Stimulated activated CD8-positive, alpha-beta memory T cell treated with anti-CD3 and anti-CD28 coated beads, Interleukin-4, amount 100 ng/mL, for 4 hours (primary cell): ENCODE measurements at places on chromosomes 16 and 17.

- no peak for DNase-seq
Measured at GRCh38 chr17:31392856-31393748, 1.6 kb downstream of the RAB11FIP4 start.

- DNase-seq: no peak
Measured at GRCh38 chr17:75096082-75096625, 8.4 kb downstream of the SLC16A5 start.

DNA sequence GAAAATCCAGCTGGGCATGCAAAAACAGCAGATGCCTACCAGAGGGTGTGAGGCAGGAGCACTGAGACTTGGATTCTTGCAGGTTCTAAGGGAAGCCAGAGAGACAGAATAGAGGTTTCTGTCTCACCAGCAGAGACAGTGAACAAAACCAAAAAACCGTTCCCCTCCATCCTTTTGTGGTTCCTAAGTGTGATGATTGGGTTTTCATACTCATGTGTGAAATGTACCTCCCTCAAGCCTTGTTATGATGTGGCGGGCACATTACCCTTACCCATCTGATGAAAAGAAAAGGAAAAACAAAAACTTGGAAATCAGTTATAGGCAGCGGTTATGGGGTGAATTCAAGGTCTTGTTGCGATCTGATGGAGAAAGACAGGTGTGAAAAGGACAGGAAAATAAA is 172.6 kb upstream of the CDH13 start:
- DNase-seq: no peak

GRCh38 chr17:50079334-50080095 is 15.6 kb upstream of the PDK2 start:
- no peak for DNase-seq

DNA sequence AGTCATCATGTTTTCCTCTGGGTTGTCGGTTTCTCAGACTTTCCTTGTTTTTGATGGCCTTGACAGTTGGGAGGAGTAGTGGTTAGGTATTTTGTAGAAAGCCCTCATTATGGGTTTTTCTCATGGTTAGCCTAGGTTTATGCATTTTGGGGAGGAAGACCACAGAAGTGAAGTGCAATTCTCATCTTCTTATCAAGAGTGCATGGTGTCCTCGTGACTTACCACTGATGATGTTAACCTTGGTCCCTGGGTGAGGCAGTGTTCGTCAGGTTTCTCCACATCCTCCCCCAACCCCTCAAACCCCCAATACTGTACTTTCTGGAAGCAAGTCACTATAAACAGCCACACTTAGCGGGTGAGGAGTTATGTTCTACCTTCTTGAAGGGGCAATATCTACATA is 42.3 kb downstream of the BPTF start:
- DNase-seq: no peak

GRCh38 chr16:67301080-67301782 is 21.9 kb downstream of the PLEKHG4 start:
- DNase-seq: no peak

DNA sequence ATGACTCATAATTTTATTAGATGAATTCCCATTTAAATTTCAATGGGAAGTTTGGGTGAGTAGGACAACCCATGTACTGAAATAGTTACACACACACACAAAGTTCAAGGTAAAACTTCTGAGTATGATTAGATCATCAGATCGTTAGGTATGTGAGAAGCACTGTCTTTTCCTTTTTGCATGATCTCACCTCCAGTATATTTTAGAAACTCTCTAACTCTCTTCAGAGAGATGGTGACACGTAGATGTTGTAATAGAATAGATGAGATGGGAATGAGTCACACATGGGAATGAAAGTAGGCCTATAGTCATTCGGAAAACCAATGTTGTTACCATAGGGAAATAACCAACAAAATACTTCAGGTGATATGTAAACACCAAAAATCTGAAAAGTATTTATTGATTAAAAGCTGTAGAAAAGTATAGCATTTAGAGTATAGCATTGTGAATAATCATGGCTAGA is 22.2 kb downstream of the KRT23 start:
- no peak for DNase-seq

- no peak for DNase-seq
Measured at GRCh38 chr16:24537474-24538337, 1.7 kb upstream of the RBBP6 start.

- DNase-seq: no peak
Measured at GRCh38 chr17:73140566-73140965, 24.2 kb upstream of the SSTR2 start.

- no peak for DNase-seq
Measured at GRCh38 chr17:33335491-33336173, 42.5 kb upstream of the ASIC2 start.

- no peak for DNase-seq
Measured at GRCh38 chr17:61372436-61372835, 27.2 kb upstream of the TBX2 start.

DNA sequence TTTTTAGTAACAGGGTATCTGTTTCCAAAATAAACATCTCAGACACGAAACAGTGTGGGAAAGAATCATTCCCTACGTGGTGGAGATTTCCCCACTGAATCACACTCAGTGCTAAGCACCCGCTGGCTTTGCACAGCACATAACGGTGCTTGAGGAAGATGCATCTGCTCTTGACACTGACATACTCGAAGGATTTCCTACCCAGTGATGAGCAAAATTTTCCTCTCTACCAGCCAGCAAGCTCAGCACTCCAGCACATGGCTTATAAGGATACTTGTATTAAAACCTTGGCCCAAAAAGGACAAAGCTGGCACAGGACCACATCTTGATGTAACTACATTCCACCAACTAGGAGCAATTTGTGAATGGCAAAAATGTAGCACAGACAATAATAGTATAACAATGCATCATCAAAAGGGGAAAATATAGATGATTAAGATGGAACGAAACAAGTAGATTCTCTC is 59.0 kb downstream of the ANKFY1 start:
- no peak for DNase-seq

DNA sequence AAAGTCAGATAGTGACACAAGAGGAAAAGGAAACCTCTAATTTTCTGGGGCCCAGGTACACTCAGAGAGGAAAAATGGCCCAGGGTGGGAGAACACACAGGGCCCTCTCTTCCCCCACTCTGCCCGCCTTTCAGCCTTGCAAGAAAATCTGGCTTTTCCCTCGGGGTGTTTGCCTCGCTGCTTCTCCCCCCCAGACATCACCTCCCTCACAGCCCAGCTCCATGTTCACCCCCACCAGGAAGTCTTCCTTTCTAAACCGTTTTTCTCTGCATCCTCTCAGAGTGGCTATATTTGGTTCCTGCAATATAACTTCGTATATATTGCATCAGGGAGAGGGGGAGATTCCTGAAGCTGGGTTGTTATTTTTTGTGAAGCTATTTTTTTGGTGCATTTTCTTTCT is 27.3 kb downstream of the RPRML start:
- no peak for DNase-seq

GRCh38 chr16:1486551-1487390 is 2.0 kb downstream of the PTX4 start:
- no peak for DNase-seq

- DNase-seq: no peak
Measured at GRCh38 chr17:74862919-74863318, 3.2 kb upstream of the GRIN2C start.

GRCh38 chr17:66978514-66979061 is 14.1 kb downstream of the CACNG4 start:
- DNase-seq: no peak

DNA sequence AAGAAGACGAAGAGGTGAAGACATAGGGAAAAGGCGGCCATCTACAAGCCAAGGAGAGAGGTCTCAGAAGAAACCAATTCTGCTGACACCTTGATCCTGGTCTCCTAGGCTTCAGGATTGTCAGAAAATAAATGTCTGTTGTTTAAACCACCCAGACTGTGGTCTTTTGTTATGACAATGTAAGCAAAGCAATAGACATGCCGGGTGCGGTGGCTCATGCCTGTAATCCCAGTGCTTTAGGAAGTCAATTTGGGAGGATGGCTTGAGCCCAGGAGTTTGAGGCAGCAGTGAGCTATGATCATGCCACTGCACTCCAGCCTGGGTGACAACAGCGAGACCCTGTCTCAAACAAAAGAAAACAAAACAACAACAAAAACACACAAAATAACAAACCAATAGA is 64.4 kb downstream of the HAPSTR1 start:
- DNase-seq: no peak

- no peak for DNase-seq
Measured at GRCh38 chr16:25692351-25692741, 587 bp downstream of the HS3ST4 start.

GRCh38 chr17:60327134-60327900 is 64.6 kb downstream of the USP32 start:
- DNase-seq: no peak

DNA sequence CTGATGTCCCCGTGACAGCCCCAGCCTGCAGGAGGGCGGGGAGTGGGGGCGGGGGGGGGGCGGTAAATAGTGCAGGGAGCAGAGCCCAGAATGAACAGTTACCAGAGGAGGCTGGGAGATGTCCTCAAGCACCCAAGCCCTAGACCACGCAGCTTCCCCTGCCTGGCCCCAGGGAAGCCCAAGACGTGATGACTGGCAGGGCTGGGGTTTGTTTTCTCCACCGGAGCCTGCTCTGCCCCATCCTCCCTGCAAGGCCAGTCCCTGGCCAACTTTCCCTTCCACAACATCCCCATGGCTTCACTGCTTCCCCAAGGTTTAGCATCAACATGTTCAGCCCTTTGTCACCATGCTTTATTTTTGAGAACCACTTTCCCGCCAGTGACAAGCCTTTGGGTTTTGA is 1.4 kb upstream of the BEAN1 start:
- DNase-seq: no peak

- DNase-seq: no peak
Measured at GRCh38 chr16:84245956-84246678, 6.3 kb upstream of the KCNG4 start.

GRCh38 chr17:14038206-14038605 is 31.1 kb upstream of the COX10 start:
- no peak for DNase-seq

DNA sequence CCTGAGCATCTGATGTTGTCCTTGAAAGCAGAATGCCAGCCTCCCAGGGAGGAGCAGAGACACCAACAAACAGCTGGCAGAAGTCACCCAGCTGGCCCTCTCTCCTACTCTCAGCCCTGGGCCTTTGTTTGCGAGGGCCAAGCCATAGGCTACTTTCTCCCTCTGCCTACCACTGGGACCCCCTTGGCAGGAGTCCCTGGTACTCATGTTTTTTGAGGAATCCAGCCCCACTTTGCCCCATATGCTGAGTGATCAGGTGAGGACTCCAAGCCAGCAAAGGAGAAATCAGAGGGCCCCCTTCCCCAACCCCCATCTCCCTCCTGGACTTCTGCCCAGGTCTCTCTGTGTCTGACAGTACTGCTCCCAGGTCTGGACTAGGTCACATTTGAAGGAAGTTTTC is 121.9 kb downstream of the USP31 start:
- DNase-seq: no peak

DNA sequence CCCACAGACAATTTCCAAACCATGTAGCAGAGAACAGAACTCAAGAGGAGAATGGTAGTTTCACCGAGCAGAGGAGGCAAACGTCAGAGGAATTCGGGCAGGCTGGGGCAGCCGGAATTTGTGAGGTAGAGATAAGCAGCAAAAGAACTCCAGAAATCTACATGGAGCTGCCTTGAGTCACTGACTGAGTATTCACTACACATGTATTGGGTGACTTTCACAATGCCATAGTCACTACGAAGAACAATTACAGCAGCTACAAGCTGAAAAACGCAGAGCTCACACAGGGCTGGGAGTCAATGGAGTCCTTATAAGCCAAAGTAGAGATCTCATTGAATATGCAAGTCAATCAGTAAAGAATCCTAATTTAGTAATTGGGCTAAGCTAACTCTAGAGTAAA is 13.4 kb downstream of the CMC2 start:
- DNase-seq: no peak

DNA sequence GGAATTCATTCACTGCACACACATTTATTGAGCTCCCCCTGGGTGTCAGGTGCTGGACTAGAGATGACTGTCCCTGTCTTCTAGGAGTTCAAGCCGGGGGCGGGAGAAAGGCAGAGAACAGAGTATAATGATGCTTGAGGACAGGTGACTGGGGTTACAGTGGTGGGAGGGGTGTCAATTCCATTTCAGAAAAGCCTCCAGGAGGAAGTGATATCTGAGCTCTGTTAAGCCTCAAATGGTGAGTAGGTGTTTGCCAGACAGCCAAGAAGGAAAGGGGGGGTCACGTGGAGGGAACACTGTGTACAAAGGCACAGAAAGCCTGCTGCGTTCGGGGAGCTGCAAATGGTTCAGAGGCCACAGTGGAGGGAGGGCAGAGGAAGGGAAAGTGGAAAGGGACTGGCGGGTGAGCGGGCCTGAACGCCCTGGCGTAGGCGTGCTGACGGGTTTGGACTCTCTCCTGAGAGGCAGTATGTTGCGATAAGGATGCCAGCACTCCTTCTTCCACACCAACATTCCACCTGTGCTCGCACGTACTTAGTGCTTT is 9.7 kb upstream of the NXPH3 start:
- no peak for DNase-seq

GRCh38 chr16:59601452-59601851 is 867.3 kb upstream of the GOT2 start:
- no peak for DNase-seq

DNA sequence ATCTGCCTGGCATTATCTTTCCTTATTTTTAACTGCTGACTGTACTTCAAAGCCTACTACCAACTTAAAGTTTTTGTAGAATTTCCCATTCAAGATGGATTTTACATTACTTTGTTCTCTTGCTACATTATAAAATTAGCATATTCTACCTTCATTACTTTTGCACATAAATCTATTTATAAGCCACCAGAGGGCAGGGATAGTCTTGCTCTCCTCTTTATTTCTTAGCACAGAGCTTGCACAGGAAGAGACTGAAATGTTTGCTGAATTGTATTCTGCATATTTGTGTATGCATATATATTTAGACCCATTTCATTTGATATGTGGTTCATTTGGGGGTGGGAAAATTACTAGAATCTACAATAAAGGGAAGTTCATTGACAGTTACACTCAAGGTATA is 108.0 kb downstream of the SKAP1 start:
- DNase-seq: no peak

- no peak for DNase-seq
Measured at GRCh38 chr17:45160447-45161287, 1.0 kb upstream of the HEXIM2 start.

- DNase-seq: no peak
Measured at GRCh38 chr17:32323811-32324491, 18.0 kb downstream of the C17orf75 start.

GRCh38 chr16:12580809-12581208 is 222.9 kb downstream of the CPPED1 start:
- no peak for DNase-seq

- DNase-seq: no peak
Measured at GRCh38 chr16:84897911-84898377, 78.2 kb downstream of the CRISPLD2 start.

GRCh38 chr17:22512997-22513538 is 820.7 kb downstream of the KCNJ18 start:
- no peak for DNase-seq
